ENCODE measurements at places on chromosomes 1 and 21. TPM values are rescaled to one million over a fixed set of nuclear protein-coding genes. Genes with fewer than 3 reads are reported as not detected.

PAX7 gene
- not detected for total RNA-seq

TMEM125 gene
- total RNA-seq, result not detected

WDR4 gene
- 4.3 TPM for total RNA-seq

OR2T33 gene
- total RNA-seq, result 0.54 TPM

WNT4 gene
- total RNA-seq, result not detected

SMYD2 gene
- total RNA-seq, result 151 TPM

MARCKSL1 gene
- 43.6 TPM for total RNA-seq

E2F2 gene
- total RNA-seq, result 0.54 TPM

AHDC1 gene
- 38.1 TPM for total RNA-seq

HSF2BP gene
- total RNA-seq, result 16.1 TPM

MYBPH gene
- total RNA-seq, result not detected

BCL2L15 gene
- 0.39 TPM for total RNA-seq

ALPL gene
- total RNA-seq, result not detected

CFAP45 gene
- total RNA-seq, result 1.1 TPM

RAP1GAP gene
- total RNA-seq, result 1.3 TPM

SLC6A17 gene
- not detected for total RNA-seq

NBPF20 gene
- total RNA-seq, result 1.6 TPM

ATF3 gene
- total RNA-seq, result 13.3 TPM

DCST2 gene
- 2.4 TPM for total RNA-seq

BMP8B gene
- not detected for total RNA-seq

DMRTA2 gene
- not detected for total RNA-seq

CD101 gene
- 1.3 TPM for total RNA-seq

MSH4 gene
- total RNA-seq, result under 0.01 TPM

ARHGAP29 gene
- total RNA-seq, result 89.1 TPM

F5 gene
- total RNA-seq, result not detected

JTB gene
- 161 TPM for total RNA-seq

CELA2B gene
- total RNA-seq, result not detected

SRGAP2B gene
- 144 TPM for total RNA-seq

ATP1B1 gene
- 201 TPM for total RNA-seq

OR6F1 gene
- not detected for total RNA-seq

RNF186 gene
- total RNA-seq, result not detected

RBBP4 gene
- total RNA-seq, result 96.4 TPM

GPR52 gene
- total RNA-seq, result 3.5 TPM

LAMB3 gene
- 218 TPM for total RNA-seq

FCRL4 gene
- total RNA-seq, result not detected

SPATA21 gene
- total RNA-seq, result not detected

PCAT6 gene
- total RNA-seq, result 1.2 TPM

CLCA4 gene
- total RNA-seq, result not detected

DNAJC6 gene
- total RNA-seq, result 6.2 TPM

SPRR2F gene
- total RNA-seq, result not detected

CLSTN1 gene
- total RNA-seq, result 85.2 TPM

CYYR1 gene
- 0.11 TPM for total RNA-seq

TRIM17 gene
- total RNA-seq, result 3.1 TPM

NUP210L gene
- total RNA-seq, result not detected

KIF17 gene
- 0.33 TPM for total RNA-seq

COL16A1 gene
- 26.6 TPM for total RNA-seq

FAM167B gene
- 1.2 TPM for total RNA-seq

DCST1 gene
- total RNA-seq, result not detected

SPRR2E gene
- not detected for total RNA-seq
